ENCODE measurements at places on chromosomes 2 and 18.
A peak's percentile ranks its signal among the peaks of the same experiment; 100 is the strongest.

- DNase-seq: no peak
Measured at GRCh38 chr18:31510319-31510718, 12.3 kb downstream of the DSG2 start.

GRCh38 chr2:127201452-127201851 is 18.6 kb downstream of the CYP27C1 start:
- DNase-seq: no peak

- DNase-seq: no peak
Measured at GRCh38 chr2:169360984-169361705, 1.2 kb downstream of the LRP2 start.

DNA sequence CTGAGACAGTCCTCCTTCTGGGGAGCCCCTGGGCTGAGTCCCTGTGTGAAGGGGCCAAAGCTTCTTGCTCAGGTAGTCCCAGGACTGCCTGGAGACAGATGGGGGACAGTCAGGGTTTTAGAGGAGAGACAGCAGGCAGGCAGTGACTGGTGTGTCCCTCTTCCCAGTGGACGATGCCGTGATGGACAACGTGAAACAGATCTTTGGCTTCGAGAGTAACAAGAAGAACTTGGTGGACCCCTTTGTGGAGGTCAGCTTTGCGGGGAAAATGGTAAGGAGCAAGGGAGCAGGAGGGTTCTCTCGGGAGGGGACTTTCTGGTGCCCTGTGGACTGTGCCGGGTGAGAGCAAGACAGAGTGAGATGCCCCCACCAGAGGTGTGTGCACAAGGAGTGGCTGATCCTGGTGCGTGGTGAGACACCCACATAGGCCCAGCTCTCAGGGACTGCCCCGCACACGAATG is 74.8 kb downstream of the DYSF start:
- DNase-seq: no peak

GRCh38 chr2:128304715-128305554 is 13.7 kb downstream of the HS6ST1 start:
- peak; percentile 69 for DNase-seq

- DNase-seq: no peak
Measured at GRCh38 chr2:167732326-167732725, 515.1 kb downstream of the STK39 start.

Data from liver (tissue), 10 donors.